ENCODE measurements at places on chromosomes 4 and X. TPM values are rescaled to one million over a fixed set of nuclear protein-coding genes. Genes with fewer than 3 reads are reported as not detected.
A peak's percentile ranks its signal among the peaks of the same experiment; 100 is the strongest.

GRCh38 chrX:148365233-148365632 is 135.2 kb upstream of the AFF2 start:
- DNase-seq: no peak
- H3K4me1 ChIP-seq: no peaks in the 10 kb centered on the region
- no peak overlapping the region for H3K27ac ChIP-seq
- no peak overlapping the region for H3K4me3 ChIP-seq

BMP3 gene
- 2.0 TPM for total RNA-seq

GRCh38 chrX:44784241-44784640 is 59.6 kb upstream of the DUSP21 start:
- peaks cover 4% of the 10 kb centered on the region for H3K27me3 ChIP-seq
- DNase-seq: no peak
- no peak overlapping the region for H3K27ac ChIP-seq
- no peak overlapping the region for H3K4me3 ChIP-seq

GRCh38 chr4:179095585-179096221 is 1653.5 kb upstream of the AGA start:
- no peak overlapping the region for H3K27ac ChIP-seq
- no peaks in the 10 kb centered on the region for H3K4me1 ChIP-seq
- H3K36me3 ChIP-seq: no peaks in the 10 kb centered on the region
- peak; percentile 42 for DNase-seq
- H3K4me3 ChIP-seq: no peak overlapping the region

DNA sequence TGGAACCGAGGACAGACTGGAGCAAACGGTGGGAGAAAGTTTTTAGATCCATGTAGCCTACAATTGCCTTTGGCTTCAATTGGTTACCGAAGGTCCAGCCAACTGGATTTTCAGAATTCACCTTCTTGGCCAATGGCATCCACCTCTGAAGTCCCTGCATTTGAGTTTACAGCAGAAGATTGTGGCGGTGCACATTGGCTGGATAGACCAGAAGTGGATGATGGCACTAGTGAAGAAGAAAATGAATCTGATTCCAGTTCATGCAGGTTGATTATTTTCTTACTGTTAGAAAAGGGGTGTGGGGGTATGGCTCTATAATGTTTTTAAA is 702 bp downstream of the KLHL5 start:
- no peak overlapping the region for H3K27ac ChIP-seq
- no peak overlapping the region for H3K4me3 ChIP-seq
- H3K27me3 ChIP-seq: no peaks in the 10 kb centered on the region
- no peaks in the 10 kb centered on the region for H3K4me1 ChIP-seq
- DNase-seq: no peak

GRCh38 chr4:154741131-154741665 is 2.6 kb upstream of the LRAT start:
- peak; percentile 2 for DNase-seq

DNA sequence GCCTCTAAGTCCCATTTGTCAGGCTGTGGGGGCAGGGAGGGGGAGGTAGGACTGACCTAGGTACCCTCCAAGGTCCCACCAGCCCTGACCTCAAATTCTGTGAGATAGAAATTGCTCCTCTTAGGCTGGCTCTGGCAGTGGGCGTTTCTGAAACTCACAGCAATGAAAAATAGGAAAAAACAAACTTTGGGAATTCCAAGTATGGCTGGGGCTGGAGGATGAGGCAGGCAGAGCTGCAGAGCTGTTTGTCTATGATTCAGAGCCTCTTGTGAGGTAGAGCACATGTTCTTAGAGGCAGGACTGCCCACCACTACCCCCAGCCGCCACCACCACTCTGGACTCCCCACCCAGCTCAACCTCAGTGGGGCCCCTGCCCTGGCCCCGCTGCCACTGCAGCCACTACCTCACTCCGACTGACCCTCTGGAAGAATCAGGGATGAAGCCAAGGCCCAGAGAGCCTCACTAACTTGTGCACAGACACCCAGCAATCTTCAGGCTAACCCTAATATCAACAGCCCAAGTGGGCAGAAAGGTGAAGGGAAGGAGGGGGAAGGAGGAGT is 98.2 kb downstream of the PJA1 start:
- no peak overlapping the region for H3K27ac ChIP-seq
- peaks cover 35% of the 10 kb centered on the region for H3K4me1 ChIP-seq
- no peak for DNase-seq
- H3K4me3 ChIP-seq: no peak overlapping the region

- DNase-seq: no peak
- no peaks in the 10 kb centered on the region for H3K4me1 ChIP-seq
- no peak overlapping the region for H3K4me3 ChIP-seq
- no peaks in the 10 kb centered on the region for H3K27me3 ChIP-seq
- H3K27ac ChIP-seq: no peak overlapping the region
These were observed 11.3 kb upstream of the COX18 start for GRCh38 chr4:73080789-73081188.

GRCh38 chr4:61812171-61812570 is 612.0 kb downstream of the ADGRL3 start:
- no peak overlapping the region for H3K4me3 ChIP-seq
- no peaks in the 10 kb centered on the region for H3K27me3 ChIP-seq
- no peaks in the 10 kb centered on the region for H3K4me1 ChIP-seq
- no peak for DNase-seq
- no peak overlapping the region for H3K27ac ChIP-seq
- peaks cover 5% of the 10 kb centered on the region for H3K36me3 ChIP-seq

DNA sequence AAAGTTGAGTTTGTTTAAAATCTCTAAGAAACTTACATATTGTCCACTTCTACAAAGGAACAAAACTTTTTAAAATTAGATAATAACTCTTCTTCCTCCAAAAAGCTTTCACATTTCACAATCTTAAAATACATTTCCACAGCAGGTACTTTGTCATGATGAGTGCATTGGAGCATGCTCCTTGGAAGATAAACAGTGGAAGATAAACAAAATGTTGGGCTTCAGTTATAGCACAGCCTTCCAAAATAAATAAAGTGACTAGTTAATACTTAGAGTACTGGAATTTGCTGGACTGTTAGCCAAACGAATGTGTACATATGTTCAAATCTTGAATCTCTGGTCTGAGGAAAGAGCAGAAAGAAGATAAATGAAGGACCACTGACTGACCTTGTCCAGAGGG is 54.9 kb upstream of the PDE5A start:
- H3K27me3 ChIP-seq: no peaks in the 10 kb centered on the region
- H3K27ac ChIP-seq: no peak overlapping the region
- peak; percentile 62 for DNase-seq
- no peak overlapping the region for H3K4me3 ChIP-seq
- H3K4me1 ChIP-seq: no peaks in the 10 kb centered on the region
- no peaks in the 10 kb centered on the region for H3K36me3 ChIP-seq

DNA sequence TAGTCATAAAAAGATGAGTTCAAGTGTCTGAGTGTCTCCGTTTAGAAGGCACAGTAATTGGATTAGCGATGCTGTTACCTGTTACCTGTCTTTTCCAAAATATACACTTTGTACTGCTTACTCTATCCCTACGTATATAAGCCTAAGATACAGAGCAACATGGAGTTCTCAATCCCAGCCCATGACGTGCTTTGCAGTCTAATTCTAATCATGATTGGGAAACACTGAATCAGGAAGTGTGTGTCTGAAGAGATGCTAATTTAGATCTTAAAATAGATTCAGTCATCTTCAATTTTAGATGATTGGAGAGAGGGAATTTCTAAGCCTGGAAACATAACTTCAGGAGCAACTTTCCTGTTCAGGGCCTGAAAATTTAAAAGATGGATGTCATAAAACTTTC is 115.1 kb downstream of the PCDH19 start:
- H3K27ac ChIP-seq: no peak overlapping the region
- no peaks in the 10 kb centered on the region for H3K36me3 ChIP-seq

- no peak overlapping the region for H3K27ac ChIP-seq
- no peaks in the 10 kb centered on the region for H3K4me1 ChIP-seq
- no peak overlapping the region for H3K4me3 ChIP-seq
- H3K36me3 ChIP-seq: no peaks in the 10 kb centered on the region
These were observed 57.0 kb upstream of the MAP9 start for GRCh38 chr4:155433636-155434360.

RIBC1 gene
- 0.31 TPM for total RNA-seq
